B cell (primary cell): ENCODE measurements at places on chromosomes 5 and 9.

GRCh38 chr5:179494774-179495526 is 55.4 kb upstream of the RUFY1 start:
- DNase-seq: no peak

DNA sequence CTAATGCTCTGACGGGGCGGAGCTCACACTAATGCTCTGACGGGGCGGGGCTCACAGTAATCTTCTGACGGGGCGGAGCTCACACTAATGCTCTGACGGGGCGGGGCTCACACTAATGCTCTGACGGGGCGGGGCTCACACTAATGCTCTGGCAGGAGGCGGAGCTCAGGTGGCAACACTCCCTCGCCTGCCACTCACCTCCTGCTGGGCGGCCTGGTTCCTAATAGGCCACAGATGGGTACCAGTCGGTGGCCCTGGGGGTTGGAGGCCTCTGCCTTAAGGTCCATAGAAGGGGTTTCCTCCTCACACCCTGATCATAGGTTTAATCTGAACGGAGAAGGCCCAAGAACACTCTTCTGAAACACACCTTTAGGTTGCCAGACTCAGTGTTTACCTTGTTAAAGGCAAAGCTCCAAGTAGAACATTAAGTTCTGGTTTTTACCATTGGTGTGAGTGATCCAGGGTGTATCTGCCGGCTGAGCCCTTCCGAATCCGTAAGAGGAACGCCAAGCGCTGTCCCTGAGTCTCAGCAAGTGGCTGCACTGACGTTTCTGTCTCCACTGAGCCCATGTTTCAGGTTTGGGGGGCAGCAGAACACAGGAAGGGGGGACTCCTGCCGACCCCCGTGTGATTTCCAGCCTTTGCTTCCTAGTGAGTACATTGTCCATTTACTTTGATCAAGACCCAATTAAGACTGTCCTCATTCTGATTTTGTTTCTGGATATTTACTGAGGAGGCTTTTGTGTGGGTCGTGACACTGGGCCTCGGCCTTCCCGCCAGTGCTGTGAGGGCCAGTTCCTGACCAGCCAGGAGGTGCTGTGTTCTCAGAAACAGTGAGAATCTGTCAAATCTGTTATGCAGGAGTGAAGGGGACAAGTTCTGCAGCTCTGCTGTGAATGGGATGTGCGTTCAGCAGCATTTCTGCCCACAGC is 24.6 kb upstream of the LRRC14B start:
- DNase-seq: no peak

DNA sequence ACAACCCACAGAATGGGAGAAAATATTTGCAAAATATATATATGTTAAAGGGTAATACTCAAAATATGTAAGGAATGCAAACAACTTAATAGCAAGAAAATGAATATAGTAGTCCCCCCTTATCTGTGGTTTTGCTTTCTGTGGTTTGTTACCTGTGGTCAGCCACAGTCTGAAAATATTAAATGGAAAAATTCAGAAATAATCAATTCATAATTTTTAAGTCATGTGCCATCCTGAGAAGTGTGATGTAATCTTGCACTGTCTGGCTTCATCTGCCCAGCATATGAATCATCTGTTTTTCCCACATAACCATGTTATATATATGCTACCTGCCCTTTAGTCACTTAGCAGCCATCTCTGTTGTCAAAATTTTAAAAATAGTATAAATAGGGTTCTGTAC is 11.7 kb downstream of the CER1 start:
- no peak for DNase-seq

DNA sequence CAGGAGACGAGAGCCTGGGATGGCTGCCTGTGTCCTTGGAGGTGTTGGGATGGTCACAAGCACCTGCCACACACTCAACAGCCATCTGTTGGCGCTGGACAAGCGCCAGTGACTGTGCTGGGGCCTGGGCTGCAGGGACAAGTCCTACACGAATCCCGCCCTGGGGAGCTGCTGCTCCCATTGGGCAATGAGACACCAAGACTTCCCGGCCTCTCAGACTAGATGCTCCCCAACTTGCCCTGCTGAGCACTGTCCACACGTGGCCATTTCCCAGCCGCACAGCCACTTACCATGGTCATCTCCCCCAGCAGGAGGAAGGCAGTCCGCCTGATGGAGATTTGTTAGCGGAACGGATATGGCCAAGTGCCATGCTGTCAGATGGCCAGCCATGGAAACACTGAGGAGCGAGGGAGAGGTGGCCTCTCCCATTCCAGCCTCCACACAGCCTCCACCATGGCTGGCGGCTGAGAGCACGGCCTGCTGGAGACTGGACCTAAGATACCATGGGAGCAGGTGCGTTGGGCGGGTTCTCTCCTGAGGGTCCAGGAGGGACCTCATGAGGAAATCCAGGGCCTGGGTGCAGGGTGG is 43.9 kb downstream of the PRRT1B start:
- DNase-seq: no peak

GRCh38 chr5:88678770-88679381 is 204.1 kb downstream of the MEF2C start:
- DNase-seq: peak; percentile 37

GRCh38 chr9:130058887-130059286 is 5.2 kb downstream of the GPR107 start:
- DNase-seq: no peak

DNA sequence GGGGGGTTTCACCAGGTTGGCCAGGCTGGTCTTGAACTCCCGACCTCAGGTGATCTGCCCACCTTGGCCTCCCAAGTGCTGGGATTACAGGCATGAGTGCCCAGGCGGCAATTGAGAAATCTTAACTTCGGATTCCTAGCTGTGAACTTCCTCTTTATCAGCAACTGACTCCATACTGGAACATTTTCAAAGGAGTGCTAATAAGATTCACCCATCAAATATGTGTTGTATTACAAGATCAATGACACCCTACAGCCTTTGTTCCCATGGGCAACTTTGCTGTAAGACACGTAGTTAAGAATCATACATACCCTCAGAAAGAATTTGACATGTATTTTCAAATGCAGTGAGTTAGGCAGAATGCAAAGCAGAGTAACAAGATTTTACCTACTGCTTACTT is 23.1 kb upstream of the ACOT12 start:
- DNase-seq: no peak

- no peak for DNase-seq
Observed at GRCh38 chr9:35695943-35696401, 6.2 kb upstream of the TPM2 start.

DNA sequence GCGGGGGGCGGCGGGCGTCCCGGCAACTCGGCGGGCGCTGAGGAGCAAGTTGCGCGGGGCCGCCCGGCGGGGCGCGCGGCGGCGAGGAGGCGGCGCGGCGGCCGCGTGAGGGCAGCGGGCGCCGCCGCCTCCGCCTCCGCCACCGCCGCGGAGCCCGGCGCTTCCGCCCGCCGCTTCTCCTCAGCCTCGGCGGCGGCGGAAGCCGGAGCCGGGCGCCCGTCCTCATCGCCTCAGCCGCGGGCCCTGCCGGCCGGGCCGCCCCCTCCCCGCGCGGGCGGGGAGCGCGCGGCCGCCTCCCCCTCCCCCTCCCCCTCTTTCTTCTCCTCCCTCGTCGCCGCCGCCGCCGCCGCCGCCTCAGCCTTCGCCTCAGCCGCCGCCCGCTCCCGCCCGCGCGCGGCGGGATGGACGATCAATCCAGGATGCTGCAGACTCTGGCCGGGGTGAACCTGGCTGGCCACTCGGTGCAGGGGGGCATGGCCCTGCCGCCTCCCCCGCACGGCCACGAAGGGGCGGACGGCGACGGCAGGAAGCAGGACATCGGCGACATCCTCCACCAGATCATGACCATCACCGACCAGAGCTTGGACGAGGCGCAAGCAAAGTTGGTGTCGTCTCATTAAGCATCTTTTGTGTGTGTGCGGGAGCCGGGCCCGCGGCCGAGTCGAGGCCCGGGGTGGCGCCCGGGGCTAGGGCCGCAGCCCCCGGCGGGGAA is at the start of gene PBX3:
PBX3 (plus strand) TSS at position 321 of the 712 bp plus-strand sequence.
- peak; percentile 82 for DNase-seq

DNA sequence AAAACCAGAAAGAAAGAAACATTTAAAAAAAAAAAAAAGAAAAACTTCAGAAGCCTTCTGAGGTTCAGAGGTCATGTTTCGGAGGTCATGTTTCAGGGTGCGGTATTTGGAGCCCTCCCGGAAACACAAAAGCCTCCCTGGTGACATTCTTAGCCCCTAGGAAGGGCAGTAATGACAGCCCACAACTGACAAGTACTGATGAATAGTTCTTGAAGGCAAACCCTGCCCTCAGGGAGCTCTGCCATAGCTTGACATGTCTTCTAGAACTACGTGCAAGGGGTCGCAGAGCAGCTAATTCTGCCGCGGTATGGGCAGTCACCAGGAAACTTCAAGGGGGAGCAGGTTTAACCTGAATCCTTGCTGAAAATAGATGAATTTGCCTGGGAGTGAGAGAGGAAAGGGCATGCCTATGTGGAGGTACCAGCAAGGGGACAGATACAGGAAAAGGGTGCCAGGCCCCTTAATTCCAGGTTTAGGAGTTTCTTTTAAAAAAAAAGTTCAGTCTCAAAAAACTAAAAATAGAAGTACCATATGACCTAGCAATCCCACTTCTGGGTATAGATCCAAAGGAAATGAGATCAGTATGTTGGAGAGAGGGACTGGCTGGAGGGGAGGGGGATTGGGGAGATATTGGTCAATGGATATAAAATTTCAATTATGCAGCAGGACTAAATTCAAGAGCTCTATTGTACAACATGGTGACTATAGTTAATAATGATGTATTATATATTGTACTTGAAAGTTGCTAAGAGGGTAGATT is 98.4 kb downstream of the C9orf152 start:
- DNase-seq: no peak

DNA sequence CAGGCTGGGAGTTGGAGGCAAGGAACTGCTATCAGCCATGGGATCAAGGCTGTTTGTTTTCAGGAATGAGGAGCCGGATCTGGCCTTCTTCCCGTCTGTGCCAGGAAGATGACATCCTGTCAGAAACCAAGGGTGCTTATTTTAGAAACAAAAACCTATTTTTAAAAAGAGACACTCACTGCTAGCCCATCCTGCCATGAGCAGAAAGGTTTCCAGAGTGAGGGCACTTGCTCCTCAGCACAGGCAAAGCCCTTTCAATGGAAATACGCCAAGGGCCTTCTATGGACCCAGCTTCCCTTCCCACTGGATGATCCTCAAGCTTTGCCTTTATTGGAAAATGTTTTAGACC is 132.6 kb upstream of the FSTL4 start:
- DNase-seq: no peak

DNA sequence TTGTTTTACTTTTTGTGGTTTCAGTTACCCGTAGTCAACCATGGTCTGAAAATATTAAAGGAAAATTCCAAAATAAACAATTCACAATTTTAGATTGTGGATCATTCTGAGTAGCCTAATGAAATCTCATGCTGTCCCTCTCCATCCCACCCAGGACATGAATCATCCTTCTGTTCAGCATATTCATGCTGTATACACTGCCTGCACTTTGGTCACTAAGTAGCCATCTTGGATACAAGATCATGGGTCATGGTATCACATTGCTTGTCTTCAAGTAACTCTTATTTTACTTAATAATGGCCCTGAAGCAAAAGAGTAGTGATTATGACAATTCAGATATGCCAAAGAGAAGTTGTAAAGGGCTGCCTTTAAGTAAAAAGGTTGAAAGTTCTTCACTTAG is 536.5 kb upstream of the ACO1 start:
- no peak for DNase-seq

DNA sequence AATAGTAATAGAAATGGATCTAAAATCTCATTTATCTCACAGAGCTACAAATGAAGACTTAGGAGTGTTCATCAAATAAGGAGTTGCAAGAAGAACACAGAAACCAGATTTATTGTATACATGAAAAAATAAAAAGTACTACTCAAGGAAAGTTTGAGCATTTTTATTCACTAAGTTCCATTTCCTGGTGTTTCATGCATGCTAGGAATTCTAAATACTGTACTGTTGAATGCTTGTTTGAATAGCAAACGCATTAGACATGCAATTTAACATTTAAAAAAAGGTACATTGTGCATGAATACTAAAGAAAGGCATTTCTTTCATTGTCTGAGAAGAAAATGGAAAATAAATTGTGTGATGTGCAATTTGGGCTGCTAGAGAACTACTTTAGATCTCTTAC is 52.1 kb downstream of the C6 start:
- DNase-seq: no peak

GRCh38 chr9:114425126-114425525 is 37.3 kb upstream of the AKNA start:
- DNase-seq: no peak

DNA sequence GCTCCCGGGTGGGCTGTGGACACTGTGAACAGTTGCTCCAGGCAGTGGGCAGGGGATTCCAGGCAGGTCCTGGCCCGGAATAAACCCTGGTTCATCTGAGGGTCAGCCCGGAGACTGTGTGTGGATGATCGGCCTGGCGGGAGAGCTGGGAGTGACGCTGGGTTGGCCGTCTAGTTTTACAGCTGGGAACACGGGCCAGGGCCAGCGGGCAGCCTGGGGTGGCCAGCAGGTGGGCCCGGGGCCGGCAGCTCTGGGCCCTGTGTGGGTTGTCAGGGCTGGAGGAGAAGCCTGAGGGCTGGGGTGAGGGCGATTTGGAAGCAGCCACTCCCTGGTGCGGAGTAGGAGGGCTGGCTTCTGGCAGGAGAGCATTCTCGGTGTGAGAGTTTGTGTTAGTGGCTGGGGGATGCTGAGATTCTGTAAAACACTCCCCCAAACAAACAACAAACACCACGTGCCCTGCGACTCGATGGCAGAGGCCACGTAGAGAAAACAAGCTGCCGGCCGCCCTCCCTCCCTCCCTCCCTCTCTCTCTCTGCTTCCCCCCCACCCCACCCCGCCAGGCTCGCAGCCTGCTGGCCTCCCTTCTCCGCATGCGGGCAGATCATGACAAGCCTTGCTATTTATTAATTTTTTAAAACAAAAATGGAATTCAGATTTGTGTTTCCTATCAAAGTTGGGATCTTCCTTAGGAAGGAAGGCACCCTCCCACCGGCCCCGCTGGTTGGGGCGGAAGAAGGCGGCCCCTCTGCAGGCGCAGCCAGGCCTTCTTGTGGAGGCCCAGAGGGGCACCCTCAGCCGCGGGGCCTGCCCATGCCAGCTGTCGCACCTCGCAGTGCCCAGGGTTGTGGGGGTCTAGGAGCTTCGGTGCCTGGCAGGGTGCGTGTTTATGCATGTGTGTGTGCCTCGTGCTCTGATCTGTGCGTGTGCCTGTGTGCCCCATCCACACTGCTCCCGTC is 49.5 kb downstream of the RXRA start:
- DNase-seq: no peak

GRCh38 chr9:99834474-99834873 is 12.8 kb downstream of the NR4A3 start:
- DNase-seq: no peak

GRCh38 chr5:142115937-142116614 is 7.5 kb downstream of the NDFIP1 start:
- DNase-seq: no peak

GRCh38 chr5:108259306-108259705 is 122.6 kb downstream of the FBXL17 start:
- no peak for DNase-seq

- DNase-seq: no peak
Observed at GRCh38 chr9:79201636-79202035, 370.1 kb upstream of the TLE4 start.

- no peak for DNase-seq
Observed at GRCh38 chr9:134187110-134187531, 22.8 kb upstream of the RNU6ATAC start.

- DNase-seq: peak; percentile 6
Observed at GRCh38 chr5:72920690-72921502, 34.9 kb upstream of the FCHO2 start.
